ENCODE measurements at places on chromosomes 5 and 9. TPM values are rescaled to one million over a fixed set of nuclear protein-coding genes. Genes with fewer than 3 reads are reported as not detected.

The CCDC192 gene
- total RNA-seq, result not detected

The PCDHGC5 gene
- 0.56 TPM for total RNA-seq

The MIGA2 gene
- 34.4 TPM for total RNA-seq

The KIF4B gene
- total RNA-seq, result 0.17 TPM

The ROR2 gene
- total RNA-seq, result not detected

The HACD4 gene
- total RNA-seq, result 0.51 TPM

The GLE1 gene
- total RNA-seq, result 34.2 TPM

The SLC36A3 gene
- not detected for total RNA-seq

The GFRA3 gene
- total RNA-seq, result not detected

The PRDM9 gene
- not detected for total RNA-seq

The MSMP gene
- 66.8 TPM for total RNA-seq

The FOXD4L5 gene
- total RNA-seq, result not detected

The SLCO6A1 gene
- not detected for total RNA-seq

The KCNN2 gene
- total RNA-seq, result 1.4 TPM

The SPAG8 gene
- 0.19 TPM for total RNA-seq
